ENCODE measurements at places on chromosomes 5 and 9. TPM values are rescaled to one million over a fixed set of nuclear protein-coding genes. Genes with fewer than 3 reads are reported as not detected.

GRCh38 chr9:134717924-134718645 lies 76.5 kb downstream of the COL5A1 start:
- no peak for DNase-seq

- no peak for DNase-seq
Measured at GRCh38 chr5:154520861-154521453, 42.9 kb upstream of the HAND1 start.

DNA sequence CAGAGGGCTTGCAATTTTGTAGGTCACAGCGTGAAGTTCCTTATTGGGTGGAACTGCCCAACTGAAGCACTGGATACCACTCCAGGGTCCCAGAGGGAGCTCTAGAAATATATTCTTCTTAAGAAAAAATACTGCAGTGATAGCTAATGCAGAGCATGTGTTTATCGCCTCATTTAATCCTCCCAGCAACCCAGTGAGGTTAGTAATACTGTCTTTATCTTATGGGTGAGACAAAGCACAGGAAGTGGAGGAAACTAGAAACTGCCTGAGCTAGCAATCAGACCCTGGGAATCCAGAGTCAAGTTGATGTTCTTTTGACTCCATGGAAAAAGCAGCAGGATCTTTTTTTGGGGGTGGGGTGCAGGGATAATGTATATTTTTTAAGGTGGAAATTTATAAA lies 153.3 kb downstream of the PJA2 start:
- no peak for DNase-seq

GRCh38 chr5:122195802-122196394 lies 66.6 kb downstream of the ZNF474 start:
- DNase-seq, result no peak

- no peak for DNase-seq
Measured at GRCh38 chr5:169534311-169534880, 49.2 kb upstream of the SPDL1 start.

DNA sequence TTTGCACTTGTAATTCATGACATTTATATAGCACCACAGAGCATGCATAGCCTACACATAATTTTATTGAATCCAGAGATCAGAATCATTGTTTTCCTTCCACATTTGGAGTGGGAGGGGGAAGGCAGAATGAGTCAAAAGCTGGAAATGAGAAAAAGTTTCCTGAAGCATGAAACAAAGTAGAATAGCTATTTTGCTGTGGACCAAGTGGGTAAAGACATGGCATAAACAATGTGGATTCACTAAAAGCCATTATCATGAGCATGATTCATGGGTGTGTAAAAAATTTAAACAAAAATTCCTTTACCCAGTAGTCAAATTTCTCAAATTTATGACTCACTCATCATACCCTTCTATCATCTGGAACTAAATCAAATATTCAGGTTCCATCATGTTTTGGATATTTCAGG lies 97.9 kb downstream of the YIPF5 start:
- peak; percentile 47 for DNase-seq

- no peak for DNase-seq
Measured at GRCh38 chr9:19146441-19147024, 19.2 kb upstream of the PLIN2 start.

DNA sequence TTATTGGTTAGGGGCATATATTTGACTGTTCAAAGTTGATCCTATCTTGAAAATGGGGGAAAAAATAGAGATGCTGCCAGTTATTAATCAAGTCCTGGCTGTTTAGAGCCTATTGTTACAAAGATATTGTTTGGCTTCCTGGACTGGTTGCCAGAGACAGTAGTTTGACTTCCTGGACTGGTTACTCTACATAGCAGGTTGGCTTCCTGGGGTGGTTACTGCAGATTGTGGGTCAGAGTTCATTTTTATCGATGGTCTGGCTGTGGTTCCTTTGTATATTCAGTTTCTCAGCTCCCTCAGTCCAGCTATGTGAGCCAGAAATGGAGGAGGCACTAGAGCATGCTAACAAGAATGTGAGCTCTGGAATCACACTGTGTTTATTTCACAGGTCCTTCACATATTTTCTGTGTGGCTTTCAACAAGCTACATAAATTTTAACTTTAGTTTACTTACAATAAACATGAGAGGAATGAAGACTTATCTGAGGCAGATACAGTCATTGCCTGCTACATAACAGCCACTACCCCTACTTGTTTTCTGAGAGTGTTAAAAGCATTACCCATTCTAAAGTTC lies 137.6 kb downstream of the TRPM3 start:
- DNase-seq, result no peak

DNA sequence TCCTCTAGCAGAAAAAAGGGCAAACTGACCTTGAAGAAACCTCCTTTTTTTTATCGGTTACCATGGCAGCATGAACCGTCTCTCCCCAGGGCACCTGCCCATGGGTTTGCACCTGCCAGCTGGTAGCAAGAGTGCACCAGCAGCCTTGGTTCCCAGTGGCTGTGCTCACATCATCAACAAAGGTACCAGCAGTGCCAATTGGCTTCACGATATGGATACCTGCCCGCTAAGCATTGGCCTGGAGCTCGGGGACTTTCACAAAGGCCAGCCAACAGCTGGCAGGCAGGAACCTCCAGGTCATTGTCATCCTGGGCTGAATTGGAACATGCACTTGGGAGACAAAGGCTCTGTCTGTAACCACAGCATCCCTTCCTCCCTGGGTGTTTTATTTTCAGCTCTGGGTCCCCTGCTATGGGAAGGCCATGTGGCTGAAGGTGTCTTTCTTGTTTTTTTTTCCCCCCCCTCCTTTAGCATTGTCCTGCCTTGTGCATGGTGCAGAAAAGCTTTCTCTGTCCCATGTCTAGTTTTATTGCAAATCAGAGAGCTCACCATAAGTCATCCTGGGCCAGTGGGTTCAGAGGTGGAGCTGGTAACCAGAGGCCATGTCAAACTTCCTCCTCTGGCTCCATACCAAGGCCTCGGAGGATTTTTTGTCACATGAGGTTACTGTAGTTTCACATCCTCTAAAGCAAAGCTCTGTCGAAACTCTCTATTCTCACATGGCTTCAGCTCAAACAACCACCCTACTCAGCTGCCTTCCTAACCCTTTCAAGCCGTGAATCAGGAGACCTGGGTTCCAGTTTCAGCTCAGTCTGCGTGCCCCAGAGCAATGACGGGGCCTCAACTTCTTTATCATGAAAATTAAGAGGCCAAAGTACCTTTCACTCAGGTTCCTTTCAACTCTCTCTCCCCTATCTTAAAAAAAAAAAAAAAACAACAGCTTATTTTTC lies 145.5 kb upstream of the MAP3K1 start:
- peak; percentile 64 for DNase-seq

DNA sequence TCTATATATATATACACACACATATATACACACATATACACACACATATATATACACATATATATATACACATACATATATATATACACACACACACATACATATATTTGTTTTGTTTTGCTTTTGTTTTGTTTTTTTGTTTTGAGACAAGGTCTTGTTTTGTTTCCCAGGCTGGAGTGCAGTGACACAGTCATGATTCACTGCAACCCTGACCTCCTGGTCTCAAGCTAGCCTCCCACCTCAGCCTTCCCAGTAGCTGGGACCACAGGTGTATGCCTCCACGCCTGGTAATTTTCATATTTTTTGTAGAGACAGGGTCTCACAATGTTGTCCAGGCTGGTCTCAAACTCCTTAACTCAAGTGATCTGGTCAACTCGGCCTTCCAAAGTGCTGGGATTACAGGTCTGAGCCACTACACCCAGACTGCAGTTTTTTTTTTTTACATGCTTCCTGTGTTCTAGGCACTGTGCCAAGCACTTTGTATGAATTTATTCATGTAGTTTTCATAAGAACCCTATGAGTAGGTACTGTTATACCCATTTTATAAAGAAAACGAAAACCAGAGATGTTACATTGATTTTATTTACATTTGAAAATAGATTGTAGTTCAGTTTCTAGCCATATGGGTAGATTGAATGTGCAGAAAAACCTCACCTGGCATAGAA lies 120.7 kb downstream of the PBX3 start:
- no peak for DNase-seq

- no peak for DNase-seq
Measured at GRCh38 chr5:78566747-78567425, 81.7 kb downstream of the LHFPL2 start.

- no peak for DNase-seq
Measured at GRCh38 chr5:103098993-103099392, 20.9 kb downstream of the GIN1 start.

DNA sequence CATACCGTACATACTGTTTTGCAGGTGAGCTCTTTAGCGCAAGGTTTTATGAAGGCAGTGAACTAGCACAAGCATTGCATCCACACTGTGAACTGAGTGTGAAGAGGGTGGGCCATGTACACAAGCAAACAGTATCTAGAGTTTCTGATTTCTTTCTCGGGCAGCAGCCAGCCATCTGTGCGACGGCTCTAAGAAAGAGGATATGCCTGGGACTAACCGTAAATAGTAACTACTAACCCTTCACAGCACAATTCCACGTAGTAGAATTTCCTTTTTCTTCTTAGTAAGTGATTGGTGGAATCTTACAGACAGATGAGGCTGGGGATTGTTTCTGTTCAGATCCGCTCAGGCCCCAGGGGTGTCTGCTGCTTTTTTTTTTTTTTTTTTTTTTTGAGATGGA lies 89.0 kb downstream of the DRD1 start:
- no peak for DNase-seq

DNA sequence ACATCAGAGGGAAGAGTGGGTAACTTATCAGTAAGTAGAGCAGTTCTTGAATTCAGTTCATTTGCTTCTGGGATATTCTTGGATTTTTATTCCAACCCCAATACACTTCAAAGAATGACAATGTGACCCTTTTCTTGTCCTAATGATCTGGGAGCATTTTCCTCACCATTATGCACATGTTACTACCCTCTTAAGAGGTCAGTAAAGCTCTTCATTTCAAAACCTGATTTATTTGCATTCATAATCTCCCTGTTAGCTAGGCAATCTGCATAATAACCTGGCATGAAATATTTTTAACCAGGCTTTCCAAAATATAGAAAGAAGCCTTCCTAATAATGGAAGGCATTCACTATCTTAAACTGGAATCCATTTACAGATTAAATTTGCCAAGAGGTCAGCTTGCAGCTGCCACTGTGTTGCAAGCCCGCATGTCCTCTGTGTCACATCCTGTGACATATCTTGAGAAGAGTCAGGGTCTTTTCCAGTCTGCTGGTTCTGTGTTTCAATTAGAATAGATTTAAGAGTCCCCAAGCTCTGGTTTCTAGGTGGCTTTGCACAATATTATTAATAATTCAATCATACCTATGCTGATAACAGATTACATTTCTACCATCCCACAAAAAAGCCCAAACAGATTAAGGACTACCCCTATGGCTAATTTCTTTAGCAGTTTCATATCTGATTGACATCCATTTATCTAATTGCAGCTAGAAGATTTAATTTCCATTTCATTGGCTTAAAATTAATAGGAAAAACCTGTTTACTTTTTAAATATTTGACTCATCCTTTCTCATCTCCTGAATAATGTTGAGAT lies 30.9 kb upstream of the PPP2R2B start:
- DNase-seq, result no peak

DNA sequence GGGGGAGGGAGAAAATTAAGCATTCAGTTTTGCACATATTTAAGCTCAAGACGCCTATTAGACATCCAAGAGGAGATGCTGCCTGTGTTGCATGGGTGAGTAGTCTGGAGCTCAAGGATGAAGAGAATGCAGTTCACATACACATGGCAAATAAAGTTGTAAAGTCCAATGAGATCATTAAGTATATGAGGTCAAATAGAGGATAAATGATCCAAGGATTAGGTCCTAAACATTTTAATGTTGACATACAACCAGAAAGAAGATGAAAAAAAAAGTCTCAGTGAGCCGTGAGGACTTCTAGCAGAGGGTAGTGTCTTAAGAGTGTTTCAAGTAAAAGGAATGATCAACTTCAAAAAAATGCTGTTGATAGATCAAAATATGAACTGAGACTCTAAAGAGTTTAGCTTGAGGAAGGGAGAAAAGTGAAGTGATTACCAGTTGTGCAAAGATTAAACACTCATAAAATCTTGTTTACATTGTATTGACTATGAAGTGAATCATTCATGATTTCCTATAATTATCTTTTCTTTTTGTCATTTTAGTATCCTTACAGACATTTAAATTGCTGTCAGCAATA lies 251.8 kb downstream of the ZNF608 start:
- DNase-seq, result no peak

Gene GABRA1
- not detected for total RNA-seq

Gene CCDC187
- total RNA-seq, result under 0.01 TPM

Gene SLC6A3
- total RNA-seq, result not detected

Gene TRIM7
- 0.72 TPM for total RNA-seq

Gene SETD9
- 11.2 TPM for total RNA-seq

Gene SH2D3C
- 0.29 TPM for total RNA-seq

Gene SLC22A5
- total RNA-seq, result 5.4 TPM

Gene SHOC1
- total RNA-seq, result under 0.01 TPM

Gene HAVCR2
- 0.72 TPM for total RNA-seq

Gene SPARC
- 4,600 TPM for total RNA-seq

Gene BTNL9
- total RNA-seq, result not detected

Gene HEXB
- 313 TPM for total RNA-seq

Gene LCN1
- not detected for total RNA-seq
